Activated T-cell treated with anti-CD3 and anti-CD28 coated beads for 24 hours (primary cell): ENCODE measurements at places on chromosomes 16 and 17.
A peak's percentile ranks its signal among the peaks of the same experiment; 100 is the strongest.

DNA sequence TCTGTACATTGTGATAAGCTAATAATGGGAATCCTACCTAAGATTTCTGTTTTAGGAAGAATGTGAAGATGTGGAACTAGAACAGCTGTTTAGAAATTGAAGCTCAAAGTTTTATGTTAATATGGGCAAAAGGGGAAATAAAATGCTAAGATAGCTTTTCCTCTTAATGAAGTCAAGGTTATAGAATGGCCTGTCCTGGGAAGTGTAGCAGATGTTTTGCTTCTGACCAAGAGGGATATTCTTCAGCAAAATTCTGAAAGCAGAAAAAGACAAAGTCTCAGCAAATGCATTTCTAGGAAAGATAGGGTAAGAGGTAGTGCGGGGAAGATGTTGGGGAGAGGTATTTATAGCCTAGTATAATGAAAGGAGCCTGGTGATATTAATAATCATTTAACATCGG is 13.1 kb downstream of the MAP3K3 start:
- no peak for DNase-seq

GRCh38 chr17:71978435-71978834 is 142.4 kb upstream of the SOX9 start:
- no peak for DNase-seq

DNA sequence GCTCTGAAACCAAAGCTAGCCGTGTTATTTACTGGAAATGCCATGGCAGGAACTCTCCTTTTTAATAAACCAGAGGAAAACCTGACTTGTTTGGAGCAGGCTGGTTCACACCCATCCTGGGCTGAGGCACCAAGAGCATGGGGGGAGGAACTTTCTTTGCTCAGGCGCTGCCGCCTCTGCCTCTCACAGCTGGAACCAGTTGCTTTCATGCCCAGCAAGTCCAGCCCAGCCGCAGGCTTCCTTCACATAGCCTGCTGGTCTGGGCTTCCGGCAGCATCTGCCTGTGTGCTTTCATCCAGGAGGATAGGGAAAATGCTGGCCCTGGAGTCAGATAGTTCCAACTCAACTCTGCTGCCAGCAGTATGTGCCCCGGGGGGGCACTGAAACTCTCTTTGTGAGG is 88.1 kb upstream of the ASIC2 start:
- no peak for DNase-seq

DNA sequence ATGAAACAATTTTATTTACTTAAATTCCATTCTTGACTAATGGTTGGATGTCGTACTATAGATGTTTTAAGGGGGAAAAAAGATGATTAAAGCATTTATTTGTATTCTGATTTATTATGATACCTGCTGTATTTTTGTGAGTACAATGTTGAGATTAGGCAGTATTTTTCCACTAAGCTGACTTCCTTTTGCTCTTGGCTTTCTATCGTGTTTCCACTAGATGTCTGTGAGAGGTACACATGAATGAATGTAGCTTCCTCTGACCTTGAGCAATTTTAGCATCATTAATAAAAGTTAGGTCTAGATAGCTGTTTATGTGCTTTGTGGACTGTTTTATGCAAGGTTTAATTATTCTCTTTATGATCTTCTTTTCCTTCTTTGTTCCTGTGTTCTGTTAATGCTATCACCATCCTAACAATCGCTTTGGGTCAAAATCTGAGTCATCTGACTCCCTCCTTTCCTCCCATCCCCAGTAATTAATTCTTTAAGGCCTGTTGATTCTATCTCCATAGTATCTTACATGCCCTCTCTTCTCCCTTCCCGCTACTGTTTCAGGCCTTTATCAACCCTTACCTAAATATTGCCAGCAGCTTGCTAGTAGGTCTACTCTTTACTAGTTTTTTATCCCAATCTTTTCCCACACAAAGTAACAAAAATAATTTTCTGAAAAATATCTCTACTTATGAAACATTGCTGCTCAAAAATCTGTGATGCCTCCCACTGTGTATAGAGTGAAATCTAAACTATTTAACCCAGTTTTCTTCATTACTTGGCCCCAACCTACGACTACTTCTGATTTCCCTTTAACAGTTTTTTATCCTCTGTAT is 76.0 kb downstream of the VMP1 start:
- no peak for DNase-seq

GRCh38 chr17:2192367-2193057 is 111.1 kb downstream of the SMG6 start:
- DNase-seq: peak; percentile 56

GRCh38 chr17:74679374-74679773 is 33.3 kb downstream of the CD300LF start:
- no peak for DNase-seq

DNA sequence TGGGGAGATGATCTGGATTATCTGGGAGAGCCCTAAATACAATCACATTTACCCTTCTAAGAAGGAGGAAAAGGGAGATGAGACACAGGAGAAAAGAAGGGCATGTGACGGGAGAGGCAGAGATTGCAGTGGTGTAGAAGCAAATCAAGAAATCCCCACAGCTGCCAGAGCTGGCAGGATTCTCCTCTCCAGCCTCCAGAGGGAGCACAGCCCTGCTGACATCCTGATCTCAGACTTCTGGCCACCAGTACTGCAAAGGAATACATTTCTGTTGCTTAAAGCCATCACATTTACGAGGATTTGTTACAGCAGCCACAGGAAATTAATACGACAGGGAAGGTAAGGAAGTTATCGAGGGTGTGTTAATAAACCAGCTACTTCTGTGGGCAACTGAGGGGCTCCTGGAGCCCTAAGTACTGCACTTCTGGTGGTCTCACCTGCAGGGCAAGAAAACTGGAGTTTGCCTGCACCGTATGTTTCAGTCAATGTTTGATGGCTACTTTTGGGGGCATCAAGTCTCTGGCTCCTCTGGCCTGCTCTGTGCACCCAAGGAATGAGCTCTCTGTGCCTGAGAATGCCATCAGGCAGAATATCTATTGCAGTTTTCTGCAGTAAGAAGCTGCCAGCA is 22.9 kb upstream of the CDH13 start:
- no peak for DNase-seq

DNA sequence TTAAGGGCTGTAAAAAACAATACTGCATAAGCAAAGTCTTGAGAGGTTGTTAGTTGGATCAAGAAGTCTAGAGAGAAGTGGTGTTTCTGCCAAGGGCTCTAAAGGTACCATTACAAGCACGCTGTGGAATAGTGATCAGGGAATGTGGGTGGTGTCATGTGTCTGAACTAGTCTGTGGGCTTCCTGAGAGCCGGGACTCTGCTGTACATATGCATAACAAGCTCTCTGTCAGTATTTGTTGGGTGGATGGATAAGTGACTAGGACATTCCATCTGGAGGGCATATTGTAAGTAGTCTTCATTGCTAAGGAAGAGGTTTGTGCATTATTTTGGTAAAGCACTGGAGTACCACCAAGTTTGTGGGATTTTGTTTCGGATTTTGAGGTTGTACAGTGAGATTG is 209.5 kb downstream of the LGALS9B start:
- DNase-seq: no peak

DNA sequence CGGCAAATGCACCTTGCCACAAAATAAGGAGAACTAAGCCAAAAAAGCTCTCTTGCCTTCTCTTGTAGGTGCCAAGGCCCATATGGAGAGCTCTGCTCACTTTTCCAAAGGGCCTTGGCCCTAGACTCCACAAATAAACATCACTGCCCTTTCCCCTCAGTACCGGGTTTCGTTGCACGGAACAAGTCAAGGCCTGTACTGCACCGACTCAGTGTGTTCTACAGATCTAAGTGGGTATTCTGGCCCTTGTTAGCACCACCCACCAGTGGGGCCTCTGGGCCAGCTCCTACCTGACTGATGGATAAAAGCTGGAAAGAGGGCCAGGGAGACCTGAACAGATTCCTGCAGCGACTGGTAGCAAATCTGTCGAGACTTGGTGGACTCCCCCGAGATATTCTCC is 43.7 kb upstream of the GSG1L start:
- DNase-seq: no peak

GRCh38 chr17:43200127-43200526 is 11.5 kb upstream of the TMEM106A start:
- DNase-seq: no peak

DNA sequence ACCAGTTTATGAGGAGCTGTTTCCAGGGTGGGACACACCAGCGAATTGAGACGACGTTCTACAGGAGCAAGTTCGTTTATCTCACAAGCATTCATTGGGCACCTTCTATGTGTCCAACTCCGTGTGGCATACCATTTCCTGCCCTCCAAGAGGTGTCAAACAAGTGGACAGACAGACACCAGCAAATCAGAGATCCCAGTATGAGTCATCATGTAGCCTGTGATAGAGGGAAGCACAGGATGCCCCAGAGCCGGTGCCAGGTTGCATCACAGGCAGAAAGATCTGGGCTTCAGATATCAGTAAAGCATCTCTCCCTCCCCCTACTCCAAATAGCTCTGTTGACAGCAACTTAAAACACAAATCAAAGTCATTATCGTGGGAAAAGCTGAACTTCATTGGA is 31.8 kb upstream of the MAF start:
- no peak for DNase-seq

DNA sequence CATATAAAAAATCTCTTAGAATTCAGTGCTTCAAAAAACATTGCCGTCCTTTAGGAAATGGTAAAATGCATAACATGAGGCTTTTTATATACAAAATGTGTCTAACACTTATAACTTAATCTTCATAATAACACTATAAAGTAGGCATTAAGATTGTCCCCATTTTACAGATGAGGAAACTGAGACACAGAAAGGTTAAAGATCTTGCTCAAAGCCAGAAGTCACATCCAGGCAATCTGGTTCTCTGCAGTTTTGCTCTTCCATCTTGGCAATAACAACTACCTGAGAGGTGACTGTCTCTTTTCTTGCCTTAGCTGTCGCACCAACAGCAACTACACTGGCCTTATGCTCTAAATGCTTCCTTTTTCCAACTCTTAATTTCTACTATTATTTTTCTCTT is 24.5 kb downstream of the AP1G1 start:
- DNase-seq: no peak

GRCh38 chr17:57724026-57724728 is 20.9 kb downstream of the CCDC182 start:
- DNase-seq: no peak

GRCh38 chr17:59372138-59372751 is 40.8 kb downstream of the YPEL2 start:
- no peak for DNase-seq

DNA sequence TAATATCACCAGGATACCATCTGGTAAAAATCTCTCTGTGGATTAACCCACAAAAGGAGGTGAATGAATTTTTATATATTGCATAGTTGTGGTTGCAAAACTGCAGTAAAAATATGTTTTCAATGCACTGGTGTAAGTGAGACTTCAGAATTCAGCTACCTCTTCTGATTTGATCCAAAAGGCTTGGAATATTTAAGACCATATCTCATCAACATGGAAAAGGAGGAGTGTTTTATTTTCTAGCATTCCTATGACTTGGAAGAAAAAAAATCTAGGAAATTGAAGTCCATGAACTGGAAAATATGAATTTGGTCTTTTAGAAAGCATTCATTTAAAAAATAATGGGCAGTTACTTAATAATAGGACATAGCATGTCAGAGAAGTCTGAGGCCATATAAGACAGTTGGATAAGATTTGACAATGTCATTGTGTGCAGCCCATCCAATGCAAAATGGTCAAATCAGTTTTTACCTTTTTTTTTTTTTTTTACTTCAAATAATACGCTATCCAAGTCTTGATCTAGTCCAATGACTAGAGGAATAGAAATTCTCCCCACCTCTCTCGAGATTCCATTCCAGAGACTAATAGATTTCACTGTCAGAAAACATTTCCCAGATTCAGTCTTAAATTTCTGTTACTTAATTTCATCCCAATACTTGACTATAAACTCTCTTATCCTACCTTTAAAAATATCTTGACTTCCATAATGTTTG is 364.9 kb upstream of the PMFBP1 start:
- no peak for DNase-seq

DNA sequence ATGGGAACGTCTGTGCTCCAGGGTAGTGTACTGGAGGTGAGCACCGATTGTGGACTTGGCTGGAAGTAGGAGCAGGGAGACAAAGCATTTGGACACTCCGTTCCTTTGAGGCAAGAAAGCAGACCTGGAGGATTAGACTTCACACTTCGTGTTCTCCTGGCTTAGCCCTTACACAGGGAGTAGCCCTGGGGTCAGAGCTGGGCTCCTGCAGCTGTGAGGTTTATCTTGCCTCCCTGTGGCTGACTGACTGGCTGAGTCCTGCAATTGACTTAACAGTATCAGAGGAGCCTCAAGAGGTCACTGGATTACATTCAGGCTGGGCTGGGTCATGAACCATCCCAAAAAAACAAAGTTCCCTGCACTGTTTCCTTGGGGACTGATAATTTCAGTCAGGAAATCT is 37.1 kb downstream of the MPRIP start:
- no peak for DNase-seq

- DNase-seq: no peak
Observed at GRCh38 chr17:35467824-35468223, 19.3 kb upstream of the SLFN13 start.

DNA sequence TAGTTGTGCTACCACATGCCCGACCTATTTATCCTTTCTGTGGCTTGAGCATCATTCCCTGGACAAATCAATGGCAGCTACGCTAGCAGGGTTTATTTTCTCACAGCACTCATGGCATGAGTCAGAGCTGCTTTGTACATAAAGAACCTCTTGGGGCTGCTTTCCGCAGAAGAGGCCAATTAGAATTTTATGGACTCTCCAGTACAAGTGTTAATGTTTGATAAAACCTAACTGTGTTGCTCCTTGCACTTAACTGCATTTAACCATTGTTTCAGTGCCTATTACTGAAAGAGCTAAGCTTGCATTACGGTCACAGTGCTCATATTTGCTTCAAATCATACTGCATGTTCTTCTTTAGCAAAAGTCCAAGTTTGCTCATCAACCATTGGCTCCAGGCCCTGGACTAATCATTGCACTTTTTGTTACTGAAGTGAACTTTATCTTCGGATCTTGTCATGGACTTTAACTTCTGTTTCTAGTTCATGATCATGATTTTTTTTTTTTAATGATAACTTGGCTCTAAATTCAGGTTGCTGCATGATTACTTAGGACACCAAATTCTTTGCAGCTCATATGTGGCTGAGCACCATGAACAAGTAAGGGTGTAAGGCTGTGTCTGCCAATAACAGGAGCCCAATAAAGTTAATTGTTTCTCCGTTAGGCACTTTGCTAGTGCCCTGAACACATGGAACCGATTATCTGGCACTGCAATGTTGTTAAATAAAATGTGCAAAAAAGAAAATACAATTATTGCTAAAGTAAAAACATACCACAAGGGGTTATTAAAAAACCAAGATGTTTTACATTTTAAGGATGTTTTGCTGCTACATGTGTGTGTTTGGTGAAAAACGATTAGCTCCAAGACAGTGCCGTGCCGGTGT is 492.2 kb downstream of the KCNJ2 start:
- DNase-seq: no peak
